Mammary microvascular endothelial cell (primary cell): ENCODE measurements at places on chromosomes 6 and 20. TPM values are rescaled to one million over a fixed set of nuclear protein-coding genes. Genes with fewer than 3 reads are reported as not detected.

Gene SNAP25
- 0.20 and 0.73 TPM in 2 replicates for total RNA-seq

Gene EIF6
- total RNA-seq, result 195 and 206 TPM in 2 replicates

Gene FAM162B
- total RNA-seq, result 0.44 and 0.67 TPM in 2 replicates

Gene DDRGK1
- 50.5 and 63.4 TPM in 2 replicates for total RNA-seq

Gene REM1
- total RNA-seq, result not detected in 2 replicates

Gene PAK5
- total RNA-seq, result not detected in 2 replicates

Gene FERMT1
- total RNA-seq, result 3.9 and 4.0 TPM in 2 replicates

Gene RAMACL
- 0.20 TPM in 2 replicates for total RNA-seq

Gene COL12A1
- total RNA-seq, result 51.1 and 56.9 TPM in 2 replicates

Gene STK38
- total RNA-seq, result 14.4 and 15.9 TPM in 2 replicates

Gene SPDEF
- not detected in 2 replicates for total RNA-seq

Gene CALHM6
- total RNA-seq, result not detected in 2 replicates

Gene GABRR2
- total RNA-seq, result 0.39 TPM in 1 of 2 replicates, not detected in the other

Gene IFT52
- total RNA-seq, result 18.7 and 19.5 TPM in 2 replicates

Gene LBP
- total RNA-seq, result not detected in 2 replicates

Gene SLC22A16
- 1.6 TPM in 1 of 2 replicates, not detected in the other for total RNA-seq

Gene IPCEF1
- total RNA-seq, result 0.20 and 0.34 TPM in 2 replicates

Gene DNMT3B
- 4.7 and 4.9 TPM in 2 replicates for total RNA-seq

Gene BMP5
- not detected in 2 replicates for total RNA-seq

Gene CRISP3
- not detected in 2 replicates for total RNA-seq

Gene SLC17A1
- not detected in 2 replicates for total RNA-seq

Gene SMPDL3A
- total RNA-seq, result 4.2 and 6.4 TPM in 2 replicates

Gene FAM229B
- total RNA-seq, result 4.7 and 6.6 TPM in 2 replicates

Gene GNRH2
- total RNA-seq, result not detected in 2 replicates

Gene CST4
- total RNA-seq, result 0.25 TPM in 1 of 2 replicates, not detected in the other

Gene C20orf144
- 0.05 TPM in 1 of 2 replicates, not detected in the other for total RNA-seq

Gene TP53TG5
- not detected in 2 replicates for total RNA-seq

Gene RBPJL
- total RNA-seq, result not detected in 2 replicates

Gene PRKN
- total RNA-seq, result 0.13 and 0.34 TPM in 2 replicates

Gene GPR6
- not detected in 2 replicates for total RNA-seq

Gene PREX1
- 65.6 and 66.8 TPM in 2 replicates for total RNA-seq

Gene CEBPB
- 17.1 and 22.4 TPM in 2 replicates for total RNA-seq

Gene MOCS1
- total RNA-seq, result 5.8 and 7.6 TPM in 2 replicates

Gene RSPO4
- total RNA-seq, result not detected in 2 replicates

Gene SLC22A7
- total RNA-seq, result not detected in 2 replicates

Gene BACH2
- 0.87 and 1.4 TPM in 2 replicates for total RNA-seq

Gene SNAI1
- 11.3 and 12.2 TPM in 2 replicates for total RNA-seq

Gene SIRPG
- not detected in 2 replicates for total RNA-seq

Gene SLC44A4
- 0.30 and 0.33 TPM in 2 replicates for total RNA-seq

Gene TRIM40
- not detected in 2 replicates for total RNA-seq

Gene BTN1A1
- not detected in 2 replicates for total RNA-seq

Gene SEMG1
- total RNA-seq, result not detected in 2 replicates

Gene FAM184A
- total RNA-seq, result under 0.01 and 0.54 TPM in 2 replicates

Gene LY6G5C
- total RNA-seq, result 2.5 and 3.3 TPM in 2 replicates

Gene MAS1L
- total RNA-seq, result not detected in 2 replicates
